ENCODE measurements at places on chromosomes 11 and 22.

GRCh38 chr11:66478729-66479393, 1.4 kb upstream of the DPP3 start:
- no peak for DNase-seq

- no peak for DNase-seq
Observed at GRCh38 chr11:32387411-32387810, 47.9 kb downstream of the WT1 start.

DNA sequence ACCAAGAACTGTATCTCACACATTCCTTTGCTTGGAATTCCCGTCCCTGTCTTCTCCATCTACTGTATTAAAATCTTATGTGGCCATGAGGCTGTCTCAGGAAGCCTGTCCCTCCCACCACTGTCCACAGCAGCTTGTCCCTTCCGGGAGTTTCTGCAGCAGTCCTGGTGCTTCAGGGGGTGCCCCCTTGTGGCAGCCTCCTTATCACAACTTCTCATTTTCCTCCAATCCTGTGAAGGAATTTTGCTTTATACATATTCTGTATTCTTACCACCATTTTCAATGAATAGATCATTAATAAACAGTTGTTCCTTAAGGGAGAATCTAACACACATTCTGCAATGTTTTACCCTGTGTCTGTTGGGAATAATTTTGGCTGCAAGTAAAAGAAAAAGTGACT, 220.4 kb upstream of the RAG2 start:
- DNase-seq = no peak

DNA sequence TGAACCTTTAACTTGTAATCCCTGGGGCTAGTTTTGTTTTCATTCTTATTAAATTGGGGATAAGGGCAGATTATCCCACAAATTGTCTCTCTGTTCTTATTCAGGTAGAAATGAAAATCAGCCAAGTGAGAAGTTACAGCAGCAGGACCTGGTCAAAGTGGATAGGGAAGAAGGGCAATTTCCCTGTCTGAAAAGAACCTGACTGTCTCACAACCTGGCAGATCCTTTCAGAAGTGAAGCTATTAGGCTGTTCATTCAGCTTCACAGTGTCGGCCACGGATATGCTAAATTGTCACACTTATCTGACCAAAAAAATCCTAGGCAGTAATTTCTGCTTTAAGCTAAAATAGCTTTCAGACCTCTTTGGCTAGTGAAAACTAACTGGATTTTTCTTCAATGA, 712.6 kb upstream of the ANO5 start:
- no peak for DNase-seq

GRCh38 chr11:65043881-65044501, 3.0 kb downstream of the SAC3D1 start:
- no peak for DNase-seq

GRCh38 chr22:44712962-44713361, 11.0 kb downstream of the PRR5 start:
- DNase-seq = no peak
